Osteoblast (primary cell): ENCODE measurements at places on chromosomes 2 and 18. TPM values are rescaled to one million over a fixed set of nuclear protein-coding genes. Genes with fewer than 3 reads are reported as not detected.

- no peaks in the 10 kb centered on the region for H3K4me1 ChIP-seq
- DNase-seq = peak; percentile 71
- no peaks in the 10 kb centered on the region for H3K27me3 ChIP-seq
- H3K4me3 ChIP-seq = no peak overlapping the region
These were observed 115.5 kb upstream of the ITGA6 start for GRCh38 chr2:172311921-172312345.

- H3K4me3 ChIP-seq = no peak overlapping the region
- no peak for DNase-seq
- H3K27ac ChIP-seq = no peak overlapping the region
- peaks cover 90% of the 10 kb centered on the region for H3K4me1 ChIP-seq
These were observed 63.1 kb downstream of the TNS1 start for GRCh38 chr2:217939629-217940245.

GRCh38 chr2:40266201-40266600, 185.7 kb downstream of the SLC8A1 start:
- no peaks in the 10 kb centered on the region for H3K36me3 ChIP-seq
- no peaks in the 10 kb centered on the region for H3K27me3 ChIP-seq
- no peak for DNase-seq
- H3K27ac ChIP-seq = no peak overlapping the region
- no peaks in the 10 kb centered on the region for H3K4me1 ChIP-seq

DNA sequence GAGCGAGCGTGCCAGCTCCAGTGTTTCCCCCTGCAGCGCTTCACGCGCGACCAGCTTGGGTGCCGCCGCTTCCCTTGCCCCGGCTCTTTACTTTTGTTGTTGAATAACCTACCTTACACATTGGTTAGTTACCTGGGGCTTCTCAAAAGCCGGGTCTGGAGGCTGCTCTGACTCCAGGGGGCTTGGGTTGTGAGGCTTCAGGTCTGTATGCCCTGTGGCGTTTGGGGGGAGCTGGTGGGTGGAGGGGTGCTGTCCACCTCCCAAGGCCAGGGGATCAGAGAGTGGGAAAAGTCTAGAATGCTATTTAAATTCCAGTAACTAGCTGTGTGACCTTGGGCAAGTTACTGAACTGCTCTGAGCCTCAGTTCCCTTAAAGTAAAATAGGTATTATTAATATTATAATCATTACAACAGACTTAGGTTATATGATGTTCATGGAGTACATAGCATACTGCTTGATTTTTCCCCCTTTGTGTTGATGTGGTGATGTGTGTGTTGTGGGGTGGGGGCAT, 770 bp downstream of the LYPD6B start:
- H3K4me1 ChIP-seq = no peaks in the 10 kb centered on the region
- H3K4me3 ChIP-seq = peak overlapping the region; percentile 67
- H3K36me3 ChIP-seq = no peaks in the 10 kb centered on the region
- DNase-seq = peak; percentile 80

The NAB1 gene
- 44.2 TPM in 2 replicates for total RNA-seq

DNA sequence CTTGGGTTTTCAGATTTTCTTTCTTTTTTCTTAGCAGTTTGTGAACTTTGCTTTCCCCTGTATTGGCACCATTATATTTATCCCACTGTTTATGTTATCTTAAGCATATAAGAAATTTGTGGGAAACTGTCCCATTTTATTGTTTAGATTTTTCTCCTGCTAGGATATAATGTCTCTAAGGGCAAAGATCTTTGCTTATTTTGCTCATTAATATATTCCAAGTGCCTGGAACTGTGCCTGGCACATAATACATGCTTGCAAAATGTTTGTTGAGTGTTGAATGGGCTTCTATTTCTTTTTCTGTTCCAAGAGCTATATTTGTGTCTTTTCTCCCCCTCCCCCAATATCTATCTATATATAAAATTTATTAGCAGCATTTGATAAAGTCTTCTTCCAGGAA, 5.4 kb downstream of the EPC2 start:
- H3K27me3 ChIP-seq = no peaks in the 10 kb centered on the region
- no peak overlapping the region for H3K4me3 ChIP-seq
- no peak for DNase-seq
- no peak overlapping the region for H3K27ac ChIP-seq
